ENCODE measurements at places on chromosomes 12 and 14.
A peak's percentile ranks its signal among the peaks of the same experiment; 100 is the strongest.

- no peak for DNase-seq
Measured at GRCh38 chr14:91315844-91316267, 71.4 kb upstream of the GPR68 start.

- DNase-seq, result peak; percentile 47
Measured at GRCh38 chr12:82832096-82832495, 145.4 kb downstream of the TMTC2 start.

- no peak for DNase-seq
Measured at GRCh38 chr14:72120315-72120714, 188.1 kb downstream of the RGS6 start.

- DNase-seq, result no peak
Measured at GRCh38 chr12:131901431-131902331, 7.3 kb downstream of the ULK1 start.

DNA sequence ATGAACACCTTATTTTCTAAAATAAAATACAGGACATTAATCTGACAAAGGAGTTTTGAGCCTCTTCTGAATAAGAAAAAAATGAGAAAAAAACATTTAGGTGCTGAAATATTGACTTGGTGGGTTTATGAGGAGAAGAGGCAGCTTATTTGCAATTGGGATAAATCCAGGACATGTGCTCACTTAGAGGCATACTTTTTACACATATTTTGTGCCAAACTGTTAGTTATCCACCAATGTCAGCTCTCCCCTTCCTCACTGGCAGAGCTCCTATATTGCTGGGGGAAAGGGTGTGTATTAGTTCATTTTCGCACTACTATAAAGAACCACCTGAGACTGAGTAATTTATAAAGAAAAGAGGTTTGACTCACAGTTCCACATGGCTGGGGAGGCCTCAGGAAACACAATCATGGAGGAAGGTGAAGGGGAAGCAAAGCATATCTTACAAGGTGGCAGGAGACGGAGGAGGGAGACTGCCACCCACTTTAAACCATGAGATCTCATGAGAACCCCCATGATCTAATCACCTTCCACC, 135.4 kb upstream of the EGLN3 start:
- DNase-seq, result no peak

GRCh38 chr12:94898388-94898787, 105.1 kb downstream of the NDUFA12 start:
- no peak for DNase-seq

- no peak for DNase-seq
Measured at GRCh38 chr12:43763769-43764168, 5.0 kb downstream of the IRAK4 start.

- no peak for DNase-seq
Measured at GRCh38 chr12:110869026-110869425, 22.2 kb downstream of the CCDC63 start.
